ENCODE measurements at places on chromosomes 3 and 15.

DNA sequence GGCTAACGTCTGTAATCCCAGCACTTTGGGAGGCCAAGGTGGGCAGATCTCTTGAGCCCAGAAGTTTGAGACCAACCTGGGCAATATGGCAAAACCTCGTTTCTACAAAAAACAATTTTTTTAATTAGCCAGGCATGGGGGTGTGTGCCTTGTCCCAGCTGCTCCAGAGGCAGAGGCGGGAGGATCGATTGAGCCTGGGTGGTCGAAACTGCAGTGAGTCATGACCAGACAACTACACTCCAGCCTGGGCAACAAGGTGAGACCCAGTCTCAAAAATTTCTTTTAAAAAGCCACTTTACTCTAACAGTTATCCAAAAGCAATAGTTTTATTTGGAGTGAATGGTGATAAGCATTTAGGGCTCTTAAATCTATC, 12.5 kb downstream of the TRIM59 start:
- DNase-seq: no peak

- DNase-seq: no peak
Measured at GRCh38 chr3:142962520-142963233, 797 bp downstream of the PAQR9 start.

DNA sequence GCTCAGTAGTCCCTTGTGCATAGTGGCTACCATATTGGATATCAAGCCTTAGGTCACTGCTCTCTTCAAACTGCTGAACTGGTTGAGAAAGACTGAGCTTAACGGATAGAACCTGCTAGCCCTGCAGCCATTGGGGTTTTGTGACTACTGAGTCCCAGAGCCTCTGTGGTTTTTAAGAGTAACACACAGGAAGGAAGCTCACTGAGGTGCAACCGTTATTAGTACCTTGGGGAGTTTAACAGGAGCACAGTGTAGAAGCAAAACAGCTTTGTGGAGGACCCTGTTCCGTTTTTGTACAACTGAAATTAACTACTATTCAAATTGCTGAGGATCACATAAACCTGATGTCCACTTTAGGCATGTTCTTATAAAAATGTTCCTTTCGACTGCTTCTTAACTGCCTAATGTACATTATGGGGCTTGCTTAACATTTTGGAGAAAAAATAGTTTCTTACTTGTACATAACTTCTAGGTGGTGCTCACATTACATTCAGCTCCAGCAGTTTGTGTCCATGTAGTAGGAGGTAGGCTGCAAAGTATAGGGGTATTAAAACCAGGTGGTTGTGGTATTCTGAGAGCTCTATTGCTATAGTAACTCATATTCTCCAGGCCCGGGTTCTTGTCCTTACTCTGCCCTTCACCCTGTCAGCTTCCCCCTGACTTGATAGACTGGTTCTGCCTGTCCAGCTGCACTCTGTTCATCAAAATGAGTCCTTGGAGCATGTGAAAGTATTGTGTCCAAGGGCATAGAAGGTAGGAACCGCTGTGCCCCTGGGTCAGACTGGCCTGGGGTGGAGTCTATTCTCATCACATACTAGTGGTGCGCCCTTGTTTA, 17.3 kb downstream of the PXK start:
- peak; percentile 13 for DNase-seq

GRCh38 chr3:64342940-64343688, 117.8 kb upstream of the PRICKLE2 start:
- DNase-seq: no peak

- no peak for DNase-seq
Measured at GRCh38 chr3:58231666-58232065, 5.9 kb upstream of the ABHD6 start.

GRCh38 chr3:64685331-64685799, 2.4 kb downstream of the ADAMTS9 start:
- DNase-seq: no peak

DNA sequence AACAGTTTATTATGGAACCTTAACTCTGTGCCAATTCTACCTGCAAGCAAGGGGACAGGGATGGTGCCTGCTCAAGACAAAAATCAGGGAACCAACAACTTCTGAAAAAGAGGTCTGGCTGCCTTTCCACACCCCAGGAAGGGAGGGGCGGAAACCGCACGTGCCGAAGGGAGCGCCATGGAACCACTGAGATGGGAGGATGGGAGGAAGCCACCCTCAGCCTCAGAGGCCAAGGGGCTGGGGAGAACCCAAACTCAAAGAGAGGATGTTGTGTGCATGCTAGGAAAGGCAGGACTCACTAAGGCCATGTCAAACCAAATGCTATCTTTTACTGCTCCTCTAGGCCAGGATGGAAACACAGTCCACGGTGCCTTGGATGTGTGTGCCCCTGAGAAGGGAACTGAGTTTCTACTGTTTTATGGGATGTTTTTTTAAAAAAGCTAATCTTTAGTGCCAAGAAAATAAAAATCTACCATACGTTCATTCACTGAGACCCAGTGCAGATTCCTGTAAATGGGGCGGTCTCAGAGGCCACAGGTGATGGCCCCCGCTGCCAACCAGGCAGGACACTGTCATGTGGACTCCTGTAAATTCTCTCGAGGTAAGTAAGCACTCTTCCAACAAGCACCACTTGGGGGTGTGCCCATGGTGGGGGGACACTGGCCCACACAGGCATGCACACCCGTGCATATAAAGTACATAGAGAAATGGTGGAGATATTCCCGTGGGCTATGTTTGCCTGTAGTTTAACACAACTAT, 20.5 kb downstream of the SRPRB start:
- no peak for DNase-seq

DNA sequence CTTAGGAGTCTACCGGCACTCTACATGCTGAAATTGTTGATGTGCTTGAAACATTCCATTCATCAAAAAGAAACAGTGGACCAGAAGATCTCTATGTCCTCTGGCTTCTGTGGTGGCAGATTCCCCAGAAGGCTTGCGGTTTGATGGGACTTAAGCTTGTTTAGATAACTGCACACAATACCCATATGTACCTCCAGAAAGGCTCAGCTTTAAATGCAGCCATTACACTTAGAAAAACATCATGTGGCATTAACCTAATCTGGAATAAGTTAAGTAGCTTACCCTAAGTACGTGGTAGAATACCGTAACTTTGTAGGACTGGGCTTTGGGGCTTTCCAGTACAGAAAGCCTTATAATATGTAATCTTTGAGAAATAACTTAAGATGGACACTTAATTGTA, 187.3 kb downstream of the RBMS3 start:
- DNase-seq: no peak

GRCh38 chr3:75242012-75242735, 422.0 kb upstream of the FRG2C start:
- peak; percentile 69 for DNase-seq

GRCh38 chr3:128458746-128459460, 7.8 kb downstream of the DNAJB8 start:
- no peak for DNase-seq

DNA sequence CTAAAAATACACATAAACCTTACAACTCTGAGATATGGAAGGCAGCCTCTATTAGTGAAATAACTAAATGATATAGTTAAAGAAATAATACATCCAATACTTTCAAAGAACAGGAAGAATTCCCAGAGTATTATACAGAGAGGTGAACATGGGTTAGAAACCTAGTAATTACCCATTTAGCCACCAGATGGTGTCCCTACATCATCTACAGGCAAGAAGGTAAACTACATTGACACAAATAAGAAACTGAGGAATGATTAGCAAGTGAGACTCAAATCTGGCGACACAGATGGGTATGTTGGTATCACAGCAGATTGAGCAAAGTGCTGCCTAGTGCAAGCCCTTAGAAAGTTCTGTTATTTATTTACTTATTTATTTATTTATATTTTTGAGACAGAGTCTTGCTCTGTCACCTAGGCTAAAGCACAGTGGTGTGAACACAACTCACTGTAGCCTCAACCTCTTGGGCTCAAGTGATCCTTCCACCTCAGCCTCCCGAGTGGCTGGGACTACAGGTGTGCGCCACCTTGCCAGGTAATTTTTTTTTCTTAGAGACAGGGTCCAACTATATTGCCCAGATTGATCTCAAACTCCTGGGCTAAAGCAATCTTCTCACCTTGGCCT, 28.2 kb downstream of the NEK4 start:
- DNase-seq: peak; percentile 46

- DNase-seq: no peak
Measured at GRCh38 chr3:12817343-12817710, 20.8 kb downstream of the CAND2 start.

- no peak for DNase-seq
Measured at GRCh38 chr3:128486205-128486628, 6.8 kb downstream of the GATA2 start.

DNA sequence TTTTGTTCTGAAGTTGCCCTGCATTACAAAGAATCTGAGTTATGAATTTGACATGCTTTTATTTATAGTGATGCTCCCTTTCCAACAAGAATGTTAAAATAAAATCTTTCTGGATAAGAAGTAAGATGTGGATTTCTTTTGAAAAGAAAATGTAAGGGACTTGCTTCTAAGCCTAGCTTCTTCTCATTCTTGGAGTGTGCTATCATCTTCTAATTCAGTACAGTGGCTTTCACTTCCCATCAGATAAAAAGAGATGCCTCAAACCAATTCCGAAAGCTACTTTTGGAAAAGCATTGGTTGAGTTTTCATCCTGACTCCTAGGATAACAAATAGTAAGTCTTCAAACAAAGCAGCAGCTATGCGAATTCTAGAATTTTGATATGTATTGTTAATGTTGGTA, 197.0 kb upstream of the ZPLD1 start:
- DNase-seq: no peak

GRCh38 chr3:69821133-69821532, 81.9 kb downstream of the MITF start:
- DNase-seq: no peak

GRCh38 chr3:133759740-133760305, 13.6 kb downstream of the TF start:
- no peak for DNase-seq

DNA sequence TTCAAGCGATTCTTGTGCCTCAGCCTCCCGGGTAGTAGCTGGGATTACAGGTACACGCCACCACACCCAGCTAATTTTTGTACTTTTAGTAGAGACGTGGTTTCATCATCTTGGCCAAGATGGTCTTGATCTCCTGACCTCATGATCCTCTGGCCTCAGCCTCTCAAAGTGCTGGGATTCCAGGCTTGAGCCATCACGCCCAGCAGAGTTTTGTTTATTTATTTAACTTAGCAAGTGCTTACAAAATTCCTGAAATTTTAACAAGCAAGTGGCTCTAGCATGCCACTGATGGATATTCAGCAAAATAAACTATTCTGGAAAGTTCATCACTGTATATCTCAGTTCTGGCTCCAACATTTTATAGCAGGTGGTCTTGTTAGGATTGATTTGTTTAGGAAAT, 585.9 kb downstream of the OTOL1 start:
- no peak for DNase-seq

GRCh38 chr3:26562021-26562768, 60.4 kb upstream of the LRRC3B start:
- no peak for DNase-seq

GRCh38 chr3:128591738-128592426, 58.7 kb downstream of the RPN1 start:
- peak; percentile 67 for DNase-seq

GRCh38 chr3:111498022-111498421, 44.0 kb upstream of the CD96 start:
- no peak for DNase-seq

- DNase-seq: peak; percentile 53
Measured at GRCh38 chr15:66269326-66270090, 16.0 kb upstream of the MEGF11 start.
